ENCODE measurements at places on chromosomes 12 and 14. TPM values are rescaled to one million over a fixed set of nuclear protein-coding genes. Genes with fewer than 3 reads are reported as not detected.

- H3K4me1 ChIP-seq: no peaks in the 10 kb centered on the region
- H3K36me3 ChIP-seq: no peaks in the 10 kb centered on the region
These were observed 99.5 kb downstream of the PDZRN4 start for GRCh38 chr12:41287500-41288141.

GRCh38 chr14:94110552-94111181, at the start of gene IFI27:
TSS of gene IFI27 (plus strand) at chr14:94110736.
- no peak within 1 kb of the TSS for H3K27ac ChIP-seq
- H3K4me1 ChIP-seq: no peaks in the 10 kb centered on the region
- no peak within 1 kb of the TSS for H3K4me3 ChIP-seq
- H3K27me3 ChIP-seq: no peaks in the 10 kb centered on the region
- H3K36me3 ChIP-seq: no peaks in the 10 kb centered on the region

- peak overlapping the region; percentile 79 for H3K27ac ChIP-seq
- H3K4me1 ChIP-seq: peaks cover 17% of the 10 kb centered on the region
- no peaks in the 10 kb centered on the region for H3K36me3 ChIP-seq
- peak overlapping the region; percentile 89 for H3K4me3 ChIP-seq
- H3K27me3 ChIP-seq: no peaks in the 10 kb centered on the region
These were observed 846 bp upstream of the MTHFD1 start for GRCh38 chr14:64387232-64387781.

GRCh38 chr12:28507033-28507432, 316.8 kb downstream of the CCDC91 start:
- H3K4me1 ChIP-seq: no peaks in the 10 kb centered on the region
- H3K4me3 ChIP-seq: no peak overlapping the region
- no peaks in the 10 kb centered on the region for H3K36me3 ChIP-seq
- no peaks in the 10 kb centered on the region for H3K27me3 ChIP-seq

- H3K36me3 ChIP-seq: no peaks in the 10 kb centered on the region
- H3K27ac ChIP-seq: no peak overlapping the region
- H3K27me3 ChIP-seq: no peaks in the 10 kb centered on the region
- DNase-seq: no peak
- no peak overlapping the region for H3K4me3 ChIP-seq
- no peaks in the 10 kb centered on the region for H3K4me1 ChIP-seq
These were observed 27.1 kb upstream of the GPHB5 start for GRCh38 chr14:63345826-63346225.

- no peak overlapping the region for H3K27ac ChIP-seq
- DNase-seq: peak; percentile 25
- peaks cover 7% of the 10 kb centered on the region for H3K4me1 ChIP-seq
- no peak overlapping the region for H3K4me3 ChIP-seq
- H3K36me3 ChIP-seq: no peaks in the 10 kb centered on the region
- no peaks in the 10 kb centered on the region for H3K27me3 ChIP-seq
These were observed 3.6 kb upstream of the WSB2 start for GRCh38 chr12:118064608-118065007.

DNA sequence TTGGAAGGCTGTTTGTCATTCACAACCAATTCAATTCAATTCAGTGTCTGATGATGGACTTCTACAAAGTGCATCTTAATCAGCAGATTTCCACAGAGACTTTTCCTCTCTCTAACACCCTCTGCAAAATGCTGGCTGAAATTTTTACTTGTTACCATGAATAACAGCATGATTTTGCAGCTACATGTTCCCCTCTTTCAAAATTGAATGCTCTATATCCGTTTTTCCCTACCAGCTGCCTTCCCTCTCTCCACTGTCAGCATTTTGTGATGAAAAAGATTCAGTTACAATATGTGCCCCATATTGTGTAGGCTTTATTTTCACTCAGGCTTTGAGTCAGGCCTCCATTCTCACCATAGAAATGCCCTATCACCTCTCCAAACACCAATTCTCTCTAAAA, 334.6 kb downstream of the SYT1 start:
- H3K36me3 ChIP-seq: no peaks in the 10 kb centered on the region
- no peak overlapping the region for H3K27ac ChIP-seq
- no peak overlapping the region for H3K4me3 ChIP-seq
- H3K4me1 ChIP-seq: no peaks in the 10 kb centered on the region
- no peaks in the 10 kb centered on the region for H3K27me3 ChIP-seq

DNA sequence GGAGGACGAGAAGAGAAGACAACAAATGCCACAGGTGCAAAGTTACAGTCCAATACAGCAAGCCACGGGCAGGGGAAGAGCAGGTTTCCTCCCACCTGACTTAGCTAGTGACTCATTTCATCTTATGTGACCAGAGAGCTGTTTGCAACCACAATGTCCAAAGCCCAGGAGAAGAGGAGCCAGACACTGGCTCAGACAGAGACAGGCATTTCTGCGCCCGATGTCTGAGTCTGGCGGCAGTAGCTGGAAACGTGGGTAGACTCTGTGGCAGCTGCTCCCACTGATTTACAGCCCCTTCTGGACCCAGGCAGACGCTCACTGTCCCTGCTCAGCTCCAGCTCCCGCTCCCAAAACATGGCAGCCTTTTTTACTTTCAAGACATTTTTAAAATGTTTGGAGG, 60.0 kb downstream of the CHGA start:
- no peak for DNase-seq
- no peaks in the 10 kb centered on the region for H3K4me1 ChIP-seq
- H3K27me3 ChIP-seq: no peaks in the 10 kb centered on the region
- no peak overlapping the region for H3K4me3 ChIP-seq
- H3K36me3 ChIP-seq: peaks cover 23% of the 10 kb centered on the region
- no peak overlapping the region for H3K27ac ChIP-seq

GRCh38 chr12:38157274-38157932, 159.2 kb upstream of the ALG10B start:
- H3K27ac ChIP-seq: no peak overlapping the region
- no peaks in the 10 kb centered on the region for H3K36me3 ChIP-seq
- no peaks in the 10 kb centered on the region for H3K4me1 ChIP-seq
- H3K4me3 ChIP-seq: no peak overlapping the region

DNA sequence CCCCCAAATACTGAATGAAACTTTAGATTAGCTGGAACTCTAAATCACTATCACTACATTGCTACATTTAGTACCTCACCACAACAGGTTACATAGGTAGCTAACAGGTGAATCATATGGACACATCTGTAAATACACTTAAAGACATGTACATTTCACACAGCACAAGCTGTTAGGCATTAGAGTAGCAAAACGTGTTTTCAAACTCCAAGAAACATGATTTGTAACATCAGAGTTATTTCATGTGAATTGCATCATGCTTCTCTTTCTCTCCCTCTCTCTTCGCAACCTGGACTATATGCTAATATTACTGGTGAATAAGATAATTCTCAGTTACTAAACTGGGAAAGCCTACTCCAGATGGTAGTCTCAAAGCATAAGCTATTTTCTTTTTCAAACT, 4.3 kb downstream of the SEL1L start:
- no peaks in the 10 kb centered on the region for H3K27me3 ChIP-seq
- no peak overlapping the region for H3K4me3 ChIP-seq
- H3K36me3 ChIP-seq: peaks cover 12% of the 10 kb centered on the region
- no peak overlapping the region for H3K27ac ChIP-seq

DNA sequence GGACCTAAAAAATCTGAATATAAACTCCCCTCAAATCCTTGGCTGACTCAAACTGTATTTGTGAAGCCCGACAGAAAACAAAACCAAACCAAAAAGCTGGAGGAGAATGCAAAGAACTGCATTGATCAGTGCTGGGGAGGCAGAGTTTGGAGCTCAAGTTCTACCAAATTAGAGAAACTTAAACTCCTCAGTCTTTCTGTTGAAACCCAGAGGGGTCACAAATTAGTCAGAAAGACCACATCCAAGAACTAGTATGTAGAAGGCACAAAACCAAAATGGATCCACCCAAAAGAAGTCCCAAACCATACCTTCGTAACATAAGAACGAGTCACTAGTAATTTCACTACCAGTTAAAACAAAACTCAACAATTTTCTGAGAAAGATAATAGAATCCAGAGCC, 15.3 kb upstream of the PRKAB1 start:
- H3K27me3 ChIP-seq: no peaks in the 10 kb centered on the region
- no peaks in the 10 kb centered on the region for H3K36me3 ChIP-seq
- DNase-seq: no peak
- H3K4me3 ChIP-seq: no peak overlapping the region
- no peaks in the 10 kb centered on the region for H3K4me1 ChIP-seq

DNA sequence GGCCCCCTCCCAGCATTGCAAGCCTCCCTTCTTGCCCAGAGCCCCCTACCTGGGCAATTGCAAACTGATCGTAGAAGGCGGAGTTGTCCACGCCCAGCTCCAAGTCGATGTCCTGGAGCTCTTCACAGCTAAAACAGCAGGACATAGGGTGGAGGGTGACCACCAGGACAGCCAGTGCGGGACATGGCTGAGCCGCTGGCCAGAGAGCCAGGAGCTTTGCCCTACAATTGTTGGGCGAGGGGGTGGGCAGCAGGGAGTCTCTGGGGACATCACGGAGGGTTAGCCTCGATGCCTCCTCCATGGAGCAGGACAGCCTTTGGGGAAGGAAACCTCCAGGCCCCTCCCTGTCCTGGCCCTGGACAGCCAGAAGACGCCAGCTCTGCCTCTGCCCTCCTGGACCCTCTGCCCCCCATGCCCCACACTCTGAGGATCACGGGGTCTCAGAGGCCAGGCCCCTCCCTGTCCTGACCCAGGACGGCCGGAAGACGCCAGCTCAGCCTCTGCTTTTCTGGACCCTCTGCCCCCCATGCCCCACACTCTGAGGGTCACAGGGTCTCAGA, 9.4 kb downstream of the TMEM179 start:
- no peaks in the 10 kb centered on the region for H3K27me3 ChIP-seq
- no peak for DNase-seq
- no peak overlapping the region for H3K4me3 ChIP-seq
- no peaks in the 10 kb centered on the region for H3K36me3 ChIP-seq

DNA sequence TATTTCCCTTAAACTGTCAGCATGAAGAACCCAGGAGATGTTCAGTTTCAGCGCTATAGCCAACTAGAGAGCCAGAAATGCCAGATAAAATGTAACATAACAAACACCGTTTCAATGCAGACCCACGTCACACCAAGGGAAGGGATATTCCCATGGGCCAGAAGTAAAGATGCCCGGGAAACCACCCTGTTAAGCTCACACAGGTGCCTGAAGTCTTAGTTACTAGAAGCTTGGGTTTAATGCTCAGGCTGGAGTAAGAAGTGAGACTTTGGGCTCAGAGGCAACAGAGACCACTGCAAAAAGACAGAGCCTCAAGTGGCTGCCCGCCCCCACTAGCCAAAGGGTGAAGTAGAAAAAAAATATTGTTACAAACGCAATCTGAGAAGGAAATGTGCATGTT, 52.3 kb downstream of the SYNE3 start:
- peak overlapping the region; percentile 85 for H3K27ac ChIP-seq
- H3K4me1 ChIP-seq: peaks cover 60% of the 10 kb centered on the region
- peak overlapping the region; percentile 32 for H3K4me3 ChIP-seq

DNA sequence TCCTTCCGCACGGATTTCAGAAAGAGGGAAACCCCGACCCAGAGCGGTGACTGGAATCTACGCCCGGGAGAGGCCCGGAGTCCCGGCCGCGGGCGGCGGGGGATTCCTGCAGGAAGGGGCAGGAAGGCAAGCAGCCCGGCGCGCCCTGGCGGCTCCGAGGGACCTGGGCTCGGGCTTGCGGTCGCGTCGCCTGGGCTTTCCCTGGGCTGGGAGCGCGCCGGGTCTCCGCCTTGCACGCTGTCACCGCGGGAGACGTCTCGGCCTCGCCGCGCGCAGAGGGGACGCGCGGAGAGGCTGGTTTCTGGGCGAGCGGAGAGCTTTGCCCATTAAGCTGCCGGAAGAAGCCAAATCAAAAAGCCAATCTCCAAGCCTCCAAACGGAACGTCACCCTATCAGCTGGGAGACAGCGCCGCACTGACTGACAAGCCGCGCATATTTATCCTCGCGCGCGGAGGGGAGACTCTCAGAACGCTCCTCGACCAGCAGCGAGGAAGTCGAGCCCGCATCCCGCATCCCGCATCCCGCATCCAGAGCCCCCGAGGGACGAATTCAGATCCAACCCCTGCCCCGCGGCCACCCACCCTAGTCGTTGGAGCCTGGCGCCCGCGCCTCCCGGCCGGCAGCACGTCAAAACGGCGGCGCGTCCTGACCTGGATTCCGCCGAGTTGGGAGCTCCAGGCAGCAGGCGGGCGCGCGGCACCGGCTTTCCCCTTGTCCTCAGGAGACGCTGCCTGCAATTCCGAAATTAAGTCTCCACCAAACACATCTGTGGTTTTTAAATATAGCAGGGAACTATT, at the start of gene SLC8A3:
SLC8A3 (minus strand) TSS at position 293 of the 797 bp plus-strand sequence. CDS start 20,529 bp downstream, outside the sequence.
- no peak for DNase-seq
- peaks cover 9% of the 10 kb centered on the region for H3K27me3 ChIP-seq
- H3K4me1 ChIP-seq: peaks cover 3% of the 10 kb centered on the region

- peak overlapping the region; percentile 12 for H3K4me3 ChIP-seq
- H3K4me1 ChIP-seq: peaks cover 10% of the 10 kb centered on the region
- H3K27me3 ChIP-seq: no peaks in the 10 kb centered on the region
- peak; percentile 46 for DNase-seq
- no peaks in the 10 kb centered on the region for H3K36me3 ChIP-seq
These were observed 30.3 kb upstream of the IFNG start for GRCh38 chr12:68189821-68190242.

GRCh38 chr14:66540038-66540437, 32.1 kb downstream of the GPHN start:
- no peaks in the 10 kb centered on the region for H3K4me1 ChIP-seq
- no peaks in the 10 kb centered on the region for H3K36me3 ChIP-seq
- no peaks in the 10 kb centered on the region for H3K27me3 ChIP-seq
- no peak overlapping the region for H3K4me3 ChIP-seq

GRCh38 chr12:106170285-106170684, 31.5 kb upstream of the NUAK1 start:
- no peaks in the 10 kb centered on the region for H3K4me1 ChIP-seq
- H3K27ac ChIP-seq: no peak overlapping the region
- no peaks in the 10 kb centered on the region for H3K36me3 ChIP-seq

- no peak overlapping the region for H3K27ac ChIP-seq
- no peaks in the 10 kb centered on the region for H3K4me1 ChIP-seq
- H3K4me3 ChIP-seq: no peak overlapping the region
- H3K27me3 ChIP-seq: no peaks in the 10 kb centered on the region
- H3K36me3 ChIP-seq: no peaks in the 10 kb centered on the region
These were observed 153.9 kb upstream of the MIS18BP1 start for GRCh38 chr14:45406942-45407341.

GRCh38 chr12:52942901-52943181, 6.1 kb upstream of the KRT18 start:
- no peaks in the 10 kb centered on the region for H3K27me3 ChIP-seq
- H3K27ac ChIP-seq: no peak overlapping the region
- no peaks in the 10 kb centered on the region for H3K36me3 ChIP-seq
- H3K4me1 ChIP-seq: no peaks in the 10 kb centered on the region
- DNase-seq: no peak
- H3K4me3 ChIP-seq: no peak overlapping the region

Gene ZC3H14
- total RNA-seq: 44.4 TPM

Gene ARG2
- 0.46 TPM for total RNA-seq

Gene ARHGEF25
- total RNA-seq: 0.85 TPM

Gene FLVCR2
- total RNA-seq: 5.0 TPM

Gene GPR84
- total RNA-seq: 13.1 TPM

Gene ANHX
- not detected for total RNA-seq

Gene LALBA
- not detected for total RNA-seq

Gene YAF2
- 56.2 TPM for total RNA-seq

Gene L2HGDH
- 4.2 TPM for total RNA-seq

Data from naive thymus-derived CD4-positive, alpha-beta T cell (primary cell).